ENCODE measurements at places on chromosomes 4 and X.

- peak; percentile 63 for DNase-seq
- no peaks in the 10 kb centered on the region for H3K36me3 ChIP-seq
- H3K4me3 ChIP-seq, result no peak overlapping the region
These were observed 46.4 kb downstream of the KDR start for GRCh38 chr4:55078987-55079386.

- no peak overlapping the region for H3K27ac ChIP-seq
- H3K36me3 ChIP-seq, result no peaks in the 10 kb centered on the region
- H3K27me3 ChIP-seq, result no peaks in the 10 kb centered on the region
- no peaks in the 10 kb centered on the region for H3K4me1 ChIP-seq
These were observed 12.2 kb upstream of the ASMTL start for GRCh38 chrX:1464971-1465285.

GRCh38 chr4:39068907-39069306 is 6.9 kb downstream of the KLHL5 start:
- H3K27ac ChIP-seq, result no peak overlapping the region
- H3K4me3 ChIP-seq, result no peak overlapping the region
- H3K4me1 ChIP-seq, result no peaks in the 10 kb centered on the region
- no peak for DNase-seq
- H3K27me3 ChIP-seq, result no peaks in the 10 kb centered on the region

DNA sequence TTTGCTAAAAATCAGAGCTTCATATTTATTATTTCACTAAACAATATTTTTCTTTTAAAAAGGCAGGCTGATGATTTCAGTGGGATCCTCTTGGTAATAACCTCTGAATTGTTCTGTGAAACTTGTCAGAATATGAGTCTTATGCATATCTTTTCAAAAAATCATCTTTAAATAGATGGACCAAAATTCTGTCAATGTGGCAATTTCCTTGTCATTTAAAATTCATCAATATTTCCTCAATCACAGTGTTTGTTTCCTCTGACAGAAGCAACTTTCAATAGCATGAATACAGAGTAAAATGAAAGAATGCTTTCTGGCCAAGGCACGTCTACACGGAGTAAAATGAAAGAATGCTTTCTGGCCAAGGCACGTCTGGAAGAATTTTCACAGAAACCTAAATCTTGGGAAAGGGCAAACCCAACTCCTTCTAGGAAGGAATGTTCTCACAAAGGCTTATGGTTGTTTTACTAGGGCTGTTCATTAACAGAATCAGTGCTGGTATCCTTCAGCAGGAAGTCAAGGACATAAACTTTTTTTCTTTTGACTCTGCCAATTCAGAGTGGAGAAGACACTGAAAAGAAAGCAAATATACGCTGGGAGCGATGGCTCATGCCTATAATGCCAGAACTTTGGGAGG is 99.0 kb upstream of the GPR34 start:
- no peaks in the 10 kb centered on the region for H3K4me1 ChIP-seq
- no peaks in the 10 kb centered on the region for H3K36me3 ChIP-seq
- H3K27ac ChIP-seq, result no peak overlapping the region
- H3K4me3 ChIP-seq, result no peak overlapping the region
- no peak for DNase-seq

DNA sequence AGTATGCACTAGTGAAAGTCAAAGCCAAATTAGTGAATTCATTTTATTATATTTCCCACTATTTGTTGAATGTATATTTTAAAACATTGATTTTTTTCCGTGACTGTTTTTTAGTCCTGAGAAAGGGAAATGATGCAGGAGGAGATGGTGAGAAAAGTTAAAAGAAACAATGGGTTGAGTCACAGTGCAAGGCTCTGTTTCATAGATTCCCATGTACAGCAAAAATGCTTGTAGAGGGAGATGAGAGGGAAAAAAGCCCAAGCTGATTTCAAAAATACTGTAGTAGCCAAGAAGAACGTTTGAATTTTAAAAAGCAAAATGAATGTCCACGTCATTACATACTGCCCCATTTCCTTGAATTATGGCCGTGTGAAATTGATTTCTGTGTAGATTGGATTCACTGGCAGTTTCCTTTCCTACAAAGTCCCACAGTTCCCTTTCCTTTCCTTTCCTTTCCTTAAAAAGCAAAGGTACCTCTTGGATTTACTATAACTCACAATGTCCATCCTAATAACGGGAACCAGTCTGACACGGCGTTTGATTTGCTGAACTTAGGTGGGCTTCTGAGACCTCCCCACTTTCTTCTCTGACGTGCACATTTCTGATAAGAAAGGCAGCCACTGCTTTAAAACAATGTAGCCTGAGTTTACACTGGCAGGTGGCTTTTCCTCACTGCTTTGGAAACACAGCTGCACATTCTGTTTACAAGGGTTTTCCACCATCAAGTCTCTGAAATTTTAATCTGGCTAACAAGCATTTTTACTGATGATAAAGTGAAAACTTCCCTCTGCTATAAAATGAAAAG is 63.7 kb downstream of the SPCS3 start:
- H3K27ac ChIP-seq, result no peak overlapping the region
- no peaks in the 10 kb centered on the region for H3K27me3 ChIP-seq
- DNase-seq, result no peak
- H3K4me3 ChIP-seq, result no peak overlapping the region
- H3K4me1 ChIP-seq, result no peaks in the 10 kb centered on the region
- H3K36me3 ChIP-seq, result no peaks in the 10 kb centered on the region

- H3K4me3 ChIP-seq, result no peak overlapping the region
These were observed 144.9 kb upstream of the MAD2L1 start for GRCh38 chr4:120211408-120212015.

- no peaks in the 10 kb centered on the region for H3K4me1 ChIP-seq
- no peak overlapping the region for H3K4me3 ChIP-seq
- no peak for DNase-seq
- H3K27ac ChIP-seq, result no peak overlapping the region
- H3K27me3 ChIP-seq, result no peaks in the 10 kb centered on the region
These were observed 53.7 kb upstream of the TMPRSS11F start for GRCh38 chr4:68183417-68183816.

DNA sequence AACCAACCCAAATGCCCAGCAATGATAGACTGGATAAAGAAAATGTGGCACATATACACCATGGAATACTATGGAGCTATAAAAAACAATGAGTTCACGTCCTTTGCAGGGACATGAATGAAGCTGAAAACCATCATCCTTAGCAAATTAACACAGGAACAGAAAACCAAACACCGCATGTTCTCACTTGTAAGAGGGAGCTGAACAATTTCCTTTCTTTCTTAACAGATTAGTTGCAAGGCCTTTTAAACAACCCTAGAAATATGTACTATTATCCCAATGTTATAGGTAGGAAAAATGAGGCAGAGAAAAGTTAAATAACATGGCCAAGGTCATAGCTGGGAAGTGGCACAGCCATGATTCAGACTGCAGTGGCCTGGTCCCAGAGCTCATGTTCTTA is 5.8 kb upstream of the OCIAD2 start:
- H3K4me1 ChIP-seq, result no peaks in the 10 kb centered on the region
- no peaks in the 10 kb centered on the region for H3K27me3 ChIP-seq
- DNase-seq, result no peak
- H3K27ac ChIP-seq, result no peak overlapping the region
- H3K4me3 ChIP-seq, result no peak overlapping the region

GRCh38 chr4:77072195-77072753 is 3.5 kb downstream of the CCNI start:
- H3K4me3 ChIP-seq, result peak overlapping the region; percentile 88
- DNase-seq, result no peak
- peaks cover 7% of the 10 kb centered on the region for H3K36me3 ChIP-seq
- H3K27me3 ChIP-seq, result no peaks in the 10 kb centered on the region
- no peak overlapping the region for H3K27ac ChIP-seq

GRCh38 chr4:152663203-152664066 is 16.4 kb downstream of the TMEM154 start:
- H3K27me3 ChIP-seq, result no peaks in the 10 kb centered on the region
- H3K4me3 ChIP-seq, result no peak overlapping the region
- H3K36me3 ChIP-seq, result no peaks in the 10 kb centered on the region
- no peak for DNase-seq
- H3K4me1 ChIP-seq, result no peaks in the 10 kb centered on the region

DNA sequence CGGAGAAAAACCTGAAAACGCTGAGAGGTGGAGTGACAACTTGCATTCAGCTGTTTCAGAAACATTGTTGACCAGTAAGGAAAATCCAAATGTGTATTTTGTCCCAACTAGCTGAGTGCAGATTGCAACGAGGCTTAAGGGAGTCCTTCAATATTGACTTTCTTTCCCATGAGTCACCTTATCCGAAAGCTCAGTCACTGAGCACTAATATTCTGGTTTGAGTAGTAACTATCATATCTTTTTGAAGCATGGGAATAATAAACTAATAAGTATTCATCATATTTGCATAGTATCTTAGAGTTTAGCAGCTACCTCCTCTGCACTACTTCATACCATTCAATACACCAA is 604.3 kb downstream of the PACRGL start:
- H3K4me3 ChIP-seq, result peak overlapping the region; percentile 62
- no peaks in the 10 kb centered on the region for H3K36me3 ChIP-seq
- no peak overlapping the region for H3K27ac ChIP-seq
- peaks cover 47% of the 10 kb centered on the region for H3K27me3 ChIP-seq
- no peaks in the 10 kb centered on the region for H3K4me1 ChIP-seq

DNA sequence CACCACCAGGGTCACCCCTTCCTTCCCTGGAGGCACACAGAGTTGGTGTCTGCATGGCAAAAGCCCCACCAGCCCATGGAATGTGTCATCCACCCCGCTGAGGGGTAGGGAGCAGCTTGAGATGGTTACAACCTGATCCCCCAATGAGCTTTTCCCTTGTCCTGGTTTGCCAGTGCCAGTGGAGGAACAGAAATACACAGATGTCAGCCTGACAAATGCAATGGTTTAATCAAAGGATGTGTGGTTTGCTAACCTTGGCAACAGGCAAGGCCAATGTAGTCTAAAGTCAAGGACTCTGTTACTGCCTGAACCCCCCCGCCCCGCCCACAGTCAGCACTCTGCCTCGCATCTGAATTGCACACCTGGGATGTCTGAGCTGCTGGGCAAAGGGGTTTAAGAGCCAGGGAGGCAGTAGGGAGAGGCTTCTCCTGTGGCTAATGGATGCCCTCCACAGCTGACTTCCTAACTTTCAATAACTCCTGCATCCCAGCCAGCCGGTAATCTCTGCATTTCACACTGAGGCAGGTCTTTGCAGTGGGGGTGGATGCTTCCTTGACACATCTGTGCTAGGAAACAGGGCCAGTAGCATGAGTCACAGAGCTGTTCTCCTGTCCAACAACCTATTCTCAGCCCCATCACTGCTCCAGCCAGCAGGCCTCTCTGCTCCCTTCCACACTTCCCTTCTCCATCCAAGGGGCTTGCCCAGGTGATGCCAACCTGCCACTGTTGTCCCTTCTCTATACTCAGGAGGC is 137.5 kb downstream of the AMMECR1 start:
- no peaks in the 10 kb centered on the region for H3K27me3 ChIP-seq
- H3K36me3 ChIP-seq, result no peaks in the 10 kb centered on the region
- H3K4me3 ChIP-seq, result no peak overlapping the region
- DNase-seq, result no peak
- no peak overlapping the region for H3K27ac ChIP-seq

DNA sequence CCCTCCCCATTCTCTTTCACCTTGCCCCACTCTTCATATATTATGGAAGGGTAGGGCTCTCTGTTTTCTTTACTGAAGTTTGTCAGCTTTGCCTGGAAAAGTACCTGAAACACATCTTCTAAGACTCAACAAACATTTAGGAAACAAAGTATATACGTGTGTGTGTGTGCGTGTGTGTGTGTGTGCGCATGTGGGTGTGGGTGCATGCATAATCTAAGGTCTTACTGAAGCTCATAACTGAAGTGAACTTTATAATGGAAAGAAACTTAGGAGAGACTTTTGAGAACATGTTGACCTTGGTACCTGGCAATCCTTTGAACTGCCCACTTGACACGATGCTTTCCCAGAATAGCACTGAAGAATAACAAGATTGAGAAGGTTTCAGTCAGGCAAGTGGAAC is 986.3 kb upstream of the GRID2 start:
- H3K27ac ChIP-seq, result no peak overlapping the region
- no peaks in the 10 kb centered on the region for H3K36me3 ChIP-seq
- no peaks in the 10 kb centered on the region for H3K27me3 ChIP-seq
- no peak overlapping the region for H3K4me3 ChIP-seq
- no peaks in the 10 kb centered on the region for H3K4me1 ChIP-seq
- DNase-seq, result no peak

- H3K27me3 ChIP-seq, result peaks cover 18% of the 10 kb centered on the region
- no peak overlapping the region for H3K4me3 ChIP-seq
- no peak for DNase-seq
- no peak overlapping the region for H3K27ac ChIP-seq
- H3K4me1 ChIP-seq, result no peaks in the 10 kb centered on the region
These were observed 73.2 kb upstream of the NKX1-1 start for GRCh38 chr4:1479454-1479853.

- no peaks in the 10 kb centered on the region for H3K27me3 ChIP-seq
- H3K4me3 ChIP-seq, result peak within 1 kb of the TSS; percentile 58
- H3K4me1 ChIP-seq, result no peaks in the 10 kb centered on the region
These were observed at the start of gene WDR45 for GRCh38 chrX:49079489-49080428. Gene WDR45 (minus strand): TSS chrX:49079887. CDS start chrX:49078095, 1,792 bp downstream.

DNA sequence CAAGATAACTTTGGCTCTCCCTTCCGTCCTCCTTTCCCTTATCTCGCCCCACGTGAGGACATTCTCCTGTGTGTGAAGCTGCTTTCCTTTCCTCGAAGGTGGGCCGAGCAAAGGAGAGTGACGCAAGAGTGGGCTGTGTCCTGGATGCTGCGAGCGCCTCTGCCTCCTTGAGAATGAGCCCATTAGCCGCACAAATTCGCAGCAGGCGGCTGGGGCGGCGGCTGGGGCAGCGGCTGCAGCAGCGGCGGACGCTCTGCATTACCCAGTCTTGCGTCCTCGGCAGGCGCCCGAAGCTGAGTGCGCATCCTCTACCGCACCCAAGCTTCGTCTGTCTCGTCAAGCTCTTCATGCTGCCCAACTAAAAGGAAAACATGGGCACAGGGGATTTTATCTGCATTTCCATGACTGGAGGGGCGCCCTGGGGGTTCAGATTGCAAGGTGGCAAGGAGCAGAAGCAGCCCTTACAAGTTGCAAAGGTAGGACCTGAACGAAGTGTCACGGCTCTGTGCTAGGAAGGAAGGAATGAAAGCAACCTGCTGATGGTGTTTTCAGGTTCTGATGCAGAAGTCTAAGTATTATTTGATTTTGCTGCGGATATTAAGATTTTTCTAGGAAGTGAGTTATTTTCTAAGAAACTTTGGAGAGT is at the start of gene SYNPO2:
Gene SYNPO2, plus strand, starts transcription at position 189 of the 646 bp plus-strand sequence. Its CDS starts 183 bp downstream, at position 372.
- H3K36me3 ChIP-seq, result no peaks in the 10 kb centered on the region
- peak within 1 kb of the TSS; percentile 51 for H3K4me3 ChIP-seq
- DNase-seq, result peak; percentile 89
- no peak within 1 kb of the TSS for H3K27ac ChIP-seq
- peaks cover 2% of the 10 kb centered on the region for H3K4me1 ChIP-seq
- peaks cover 22% of the 10 kb centered on the region for H3K27me3 ChIP-seq
